ENCODE measurements at places on chromosomes 2 and 18.
A peak's percentile ranks its signal among the peaks of the same experiment; 100 is the strongest.

DNA sequence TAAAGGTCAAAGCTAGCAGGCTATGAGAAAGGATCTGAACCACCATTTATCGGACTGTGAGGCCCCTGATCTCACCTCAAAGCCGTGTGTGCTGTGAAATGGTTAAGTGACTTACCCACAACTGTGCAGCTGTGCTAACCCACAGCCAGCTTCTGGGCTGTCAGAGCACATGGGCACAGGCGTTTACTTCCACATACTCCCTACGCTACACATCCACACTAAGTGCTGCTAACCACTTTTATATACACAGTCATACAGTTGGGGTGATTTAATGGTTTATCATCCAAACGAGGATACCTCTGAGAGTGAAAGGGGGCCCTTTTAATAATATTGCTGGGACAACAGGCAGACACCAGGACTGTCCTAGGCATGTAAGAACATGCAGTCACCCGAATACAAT is 37.3 kb downstream of the CYRIA start:
- DNase-seq, result no peak

DNA sequence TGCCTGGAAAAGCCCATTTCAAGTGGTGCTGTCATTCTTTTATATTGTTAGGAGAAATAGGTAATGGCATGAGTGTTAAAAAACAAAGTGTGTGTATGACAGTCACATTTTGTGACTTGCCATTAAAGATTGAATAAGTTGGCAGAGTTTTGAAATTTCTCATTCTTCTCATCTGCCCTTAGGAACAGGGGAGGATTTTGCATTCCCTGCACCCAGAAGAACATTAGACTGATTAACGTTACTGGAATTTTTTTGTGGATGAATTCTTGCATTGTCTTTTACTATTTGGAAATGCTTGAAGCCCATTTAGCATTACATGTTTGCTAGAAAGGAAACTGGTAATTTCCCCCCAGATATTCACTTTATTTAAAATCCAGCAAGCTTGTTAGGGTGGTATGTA is 162.2 kb downstream of the BABAM2 start:
- DNase-seq, result no peak

DNA sequence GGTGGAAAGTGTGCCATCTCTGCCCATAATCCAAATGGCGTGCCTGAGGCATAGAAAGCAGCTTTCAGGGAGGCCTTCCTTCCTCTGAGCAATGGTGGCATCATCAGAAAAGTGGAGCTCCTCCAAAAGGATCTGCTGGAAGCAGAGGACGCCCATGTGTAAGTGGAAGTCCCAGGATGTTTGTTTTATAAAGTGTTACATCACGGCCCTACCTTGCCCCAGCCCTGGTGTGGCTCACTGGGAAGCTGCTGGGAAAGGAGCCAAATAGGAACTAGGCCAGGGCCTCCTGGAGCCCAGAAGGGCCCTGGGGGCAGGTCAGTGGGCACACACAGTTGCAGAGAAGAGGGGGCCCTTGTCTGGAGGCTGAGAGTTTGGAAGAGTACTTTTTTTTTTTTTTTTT is 4.2 kb upstream of the ODC1 start:
- no peak for DNase-seq

DNA sequence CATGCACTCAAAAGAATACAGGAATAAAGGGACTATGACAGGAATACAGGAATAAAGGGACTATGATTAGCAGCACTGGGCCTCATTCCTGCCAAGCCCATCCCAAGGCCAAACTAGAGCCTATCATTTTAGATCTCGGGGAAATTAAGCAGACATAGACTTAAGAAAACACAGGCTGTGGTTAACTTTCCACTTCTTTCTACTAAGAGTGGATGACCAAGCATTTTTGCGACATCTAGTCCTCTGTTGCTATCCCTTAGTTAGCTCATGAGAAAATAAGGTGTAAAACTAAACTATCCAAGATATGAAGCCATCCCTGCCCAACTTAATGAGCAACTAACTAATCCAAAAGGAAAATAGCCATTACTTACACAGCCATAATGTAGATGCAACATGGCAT is 5.9 kb downstream of the LYPD1 start:
- no peak for DNase-seq

- no peak for DNase-seq
These were observed 35.6 kb upstream of the NRP2 start for GRCh38 chr2:205646680-205647079.

DNA sequence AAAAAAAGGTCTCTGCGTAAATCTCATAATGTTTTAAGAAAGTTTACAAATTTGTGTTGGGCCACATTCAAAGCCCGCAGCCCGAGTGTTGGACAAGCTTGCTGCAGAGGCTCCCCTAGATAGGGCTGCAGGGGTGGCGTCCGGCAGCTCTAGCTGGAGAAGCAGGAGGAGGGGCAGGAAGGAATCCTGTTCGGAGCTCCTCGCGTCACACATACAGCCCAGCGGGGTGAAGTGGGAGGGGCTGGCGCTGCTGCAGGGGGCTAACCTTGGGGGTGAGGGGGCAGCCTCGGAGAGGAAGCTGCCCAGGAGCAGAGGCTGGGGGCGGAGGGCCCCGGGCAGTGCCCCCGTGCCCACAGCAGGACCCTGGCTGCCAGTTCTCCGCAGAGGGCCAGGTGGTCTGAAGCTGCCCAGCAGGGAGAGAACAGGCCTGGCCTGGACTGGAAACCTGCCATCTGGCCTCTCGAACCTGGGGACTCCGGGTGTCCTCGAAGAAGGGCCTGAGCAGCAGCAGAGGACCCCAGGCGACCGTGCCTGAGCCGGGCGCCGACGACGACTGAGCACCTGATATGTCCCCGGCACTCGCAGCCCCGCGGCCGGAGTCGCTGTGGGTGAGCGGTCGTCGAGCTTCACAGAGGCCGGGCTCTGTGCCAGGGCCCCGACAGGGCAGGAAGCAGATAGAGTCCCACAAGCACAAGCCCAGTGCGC is 2.6 kb upstream of the GPR35 start:
- DNase-seq, result no peak

DNA sequence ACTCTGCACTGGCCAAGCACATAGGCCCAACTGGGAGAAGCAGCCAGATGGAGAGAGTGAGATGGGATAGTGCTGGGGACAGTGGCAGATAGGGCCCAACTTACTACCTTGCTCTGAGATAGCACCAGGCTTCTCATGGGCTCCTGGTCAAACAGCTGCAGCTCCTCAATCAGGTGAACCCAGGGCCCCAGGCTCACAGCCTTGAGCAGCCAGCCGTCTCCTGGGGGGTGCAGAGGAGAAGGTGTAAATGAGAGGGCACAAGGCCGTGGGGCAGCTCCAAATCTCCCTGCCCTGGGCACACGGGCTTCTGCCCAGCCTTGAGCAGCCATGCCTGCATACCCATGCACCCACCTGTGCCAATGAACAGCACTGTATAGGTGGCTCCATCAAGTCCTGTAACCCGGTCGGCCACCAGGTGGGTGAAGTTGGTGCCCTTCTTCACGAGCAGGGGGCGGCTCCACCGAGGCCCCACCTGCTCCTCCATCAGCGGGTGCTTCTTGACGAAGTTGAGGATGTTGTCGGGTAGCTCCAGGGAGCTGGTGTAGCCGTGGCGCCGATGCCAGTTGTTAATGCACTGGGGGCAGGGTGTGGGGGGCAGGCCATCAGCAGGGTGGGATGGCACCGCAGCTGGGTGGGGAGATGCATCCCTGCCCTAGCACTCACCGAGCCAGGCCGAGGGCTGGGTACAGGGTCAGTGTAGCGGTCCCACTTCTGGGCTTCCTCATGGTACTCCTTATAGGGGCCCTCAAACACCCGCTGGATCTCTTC is 5.9 kb upstream of the ANKRD39 start:
- DNase-seq, result no peak

- no peak for DNase-seq
These were observed 34.8 kb upstream of the ITGAV start for GRCh38 chr2:186554850-186555671.

GRCh38 chr18:76376668-76377358 is 118.2 kb downstream of the ZNF516 start:
- peak; percentile 43 for DNase-seq
